M059J (cell line): ENCODE measurements at places on chromosomes 1 and 21. TPM values are rescaled to one million over a fixed set of nuclear protein-coding genes. Genes with fewer than 3 reads are reported as not detected.

- DNase-seq = no peak
Measured at GRCh38 chr1:89381618-89382017, 17.8 kb downstream of the GBP6 start.

DNA sequence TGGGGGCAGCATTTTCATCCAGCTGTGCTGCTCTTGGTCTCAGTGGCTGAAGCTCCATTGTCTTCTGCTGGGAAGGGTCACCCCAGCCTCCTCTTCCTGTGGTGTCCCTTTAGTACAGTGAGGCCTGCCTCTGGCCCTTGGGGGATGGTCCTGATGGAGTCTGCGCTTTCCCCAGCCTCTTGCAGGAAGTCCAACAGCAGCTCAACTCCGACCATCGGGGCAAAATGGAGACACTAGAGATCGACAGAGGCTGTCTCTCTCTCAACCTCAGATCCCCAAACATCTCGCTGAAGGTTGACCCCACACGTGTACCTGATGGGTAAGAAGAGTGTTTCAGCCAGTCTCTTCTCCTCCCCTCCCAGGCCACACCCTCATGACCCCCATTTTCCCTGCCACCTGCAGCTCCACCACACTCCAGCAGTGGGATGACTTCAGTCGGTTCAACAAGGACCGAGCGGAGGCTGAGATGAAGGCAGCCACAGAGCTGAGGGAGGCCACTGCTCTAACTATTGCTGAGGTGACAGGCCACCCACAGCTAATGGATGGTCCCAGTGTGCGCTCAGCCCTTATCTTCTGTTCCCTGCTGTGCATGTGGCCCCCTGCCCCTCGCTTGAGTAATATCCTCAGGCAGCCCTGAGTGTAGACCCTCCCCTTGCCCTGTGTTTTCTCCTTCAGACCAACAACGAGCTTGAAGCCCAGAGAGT lies 2.0 kb upstream of the ADPRS start:
- no peak for DNase-seq

ANKRD65 gene
- total RNA-seq = 0.17 and 0.64 TPM in 2 replicates

CLIC6 gene
- 0.02 and 0.25 TPM in 2 replicates for total RNA-seq

GRCh38 chr1:59314776-59315528 lies 18.1 kb downstream of the FGGY start:
- DNase-seq = no peak

DNA sequence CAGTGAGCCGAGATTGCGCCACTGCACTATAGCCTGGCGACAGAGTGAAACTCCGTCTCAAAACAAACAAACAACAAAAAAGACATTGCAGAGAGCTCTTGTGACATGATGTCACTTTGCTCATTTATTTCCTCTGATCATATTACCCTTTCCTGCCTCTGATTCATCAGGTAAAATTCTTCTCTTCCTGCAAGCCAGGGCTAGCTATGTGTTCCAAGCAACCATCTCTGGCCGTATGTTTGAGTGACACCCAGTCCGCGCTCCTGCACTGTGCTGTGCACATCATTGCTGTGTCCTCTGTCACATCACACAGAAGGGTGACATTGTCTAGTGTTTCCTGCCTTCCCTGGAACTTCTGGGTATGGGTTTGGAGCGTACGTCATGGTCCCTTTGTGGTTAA lies 251.3 kb downstream of the PCP4 start:
- peak; percentile 20 for DNase-seq

GRCh38 chr1:116556289-116557006 lies 14.4 kb downstream of the CD58 start:
- peak; percentile 99 for DNase-seq

DNA sequence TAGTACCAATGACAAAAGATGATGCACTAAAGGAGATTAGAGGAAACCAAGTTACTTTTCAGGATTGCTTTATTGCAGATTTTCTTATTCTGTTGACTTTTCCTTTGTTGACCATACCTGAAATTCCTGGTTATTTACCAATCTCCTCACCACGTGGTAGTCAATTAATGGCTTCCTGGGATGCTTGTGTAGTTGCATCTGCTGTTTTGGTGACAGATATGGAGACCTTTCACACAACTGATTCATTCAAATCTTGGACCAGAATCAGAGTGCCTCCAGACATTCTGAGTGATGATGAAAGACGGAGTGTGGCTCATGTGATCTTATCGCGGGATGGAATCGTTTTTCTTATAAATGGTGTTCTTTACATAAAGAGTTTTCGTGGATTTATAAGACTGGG lies 91.3 kb downstream of the CATSPERE start:
- peak; percentile 67 for DNase-seq

DNA sequence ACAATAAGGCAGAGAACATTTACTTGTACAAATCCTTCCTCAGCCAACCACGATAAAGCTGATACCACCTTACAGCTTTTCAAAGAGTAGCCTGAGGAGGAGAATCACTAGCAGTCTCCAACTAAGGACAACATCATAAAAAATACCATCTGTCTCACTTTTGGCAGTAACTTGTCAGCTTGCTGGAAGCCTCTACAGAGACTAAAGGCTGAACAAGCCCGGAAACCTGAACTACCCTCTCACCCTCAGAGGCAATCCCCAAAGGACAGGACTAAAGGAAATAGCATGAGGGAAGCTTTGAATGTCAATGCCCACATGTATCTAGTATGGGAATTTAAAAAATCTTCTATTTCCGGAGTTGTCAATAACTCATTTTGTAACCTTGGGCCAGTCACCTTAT lies 10.6 kb downstream of the SRSF4 start:
- no peak for DNase-seq

DSCAM gene
- not detected in 2 replicates for total RNA-seq

- DNase-seq = no peak
Measured at GRCh38 chr1:156667610-156667967, 9.6 kb downstream of the NES start.

GRCh38 chr1:177423090-177423489 lies 252.3 kb downstream of the BRINP2 start:
- DNase-seq = no peak

GRCh38 chr1:200279810-200280411 lies 129.9 kb downstream of the ZNF281 start:
- peak; percentile 71 for DNase-seq

DNA sequence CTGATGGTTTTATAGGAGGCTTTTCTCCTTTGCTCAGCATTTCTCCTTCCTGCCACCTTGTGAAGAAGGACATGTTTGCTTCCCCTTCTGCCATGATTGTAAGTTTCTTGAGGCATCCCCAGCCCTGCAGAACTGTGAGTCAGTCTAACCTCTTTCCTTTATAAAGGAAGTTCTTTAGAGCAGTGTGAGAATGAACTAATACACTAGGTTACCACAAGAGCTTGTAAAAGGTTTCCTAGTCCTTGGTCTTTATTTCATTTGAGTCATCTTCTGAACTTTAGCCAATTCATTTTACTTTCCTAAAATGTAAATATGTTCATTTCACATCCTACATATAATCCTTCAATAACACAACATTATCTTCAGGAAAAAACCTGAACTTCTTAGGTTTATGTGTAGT lies 365.3 kb downstream of the HHIPL2 start:
- peak; percentile 71 for DNase-seq

DNA sequence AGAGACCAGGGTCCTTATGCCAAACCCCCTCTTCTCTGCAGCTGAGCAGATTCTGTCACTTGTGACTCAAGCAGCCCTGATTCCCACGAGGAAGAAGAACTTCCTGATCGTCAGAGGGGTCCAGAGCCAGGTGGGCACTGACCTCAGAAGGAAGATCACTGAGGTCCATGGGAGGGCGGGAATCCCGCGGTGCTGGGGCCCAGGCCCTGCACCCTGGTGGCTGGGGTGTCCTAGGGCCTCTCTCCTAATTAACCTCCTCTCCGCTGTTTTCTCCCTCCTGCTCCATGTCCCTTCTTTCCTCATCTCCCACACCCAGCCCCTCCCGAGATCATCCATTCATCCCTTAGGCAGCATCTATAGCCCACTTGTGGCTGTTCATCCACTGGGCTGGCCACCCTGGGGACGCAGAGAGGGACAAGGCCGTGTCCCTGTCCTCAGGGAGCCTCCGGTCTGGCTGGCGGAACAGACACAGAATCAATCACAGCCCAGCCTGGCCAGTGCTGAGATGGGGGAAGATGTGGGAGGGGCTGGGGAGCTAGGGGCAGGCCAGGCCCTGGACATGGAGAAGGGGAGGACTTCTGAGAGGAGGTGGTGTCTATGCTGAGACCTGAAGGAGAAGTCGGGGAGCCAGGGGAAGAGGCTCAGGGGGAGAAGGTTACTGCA lies 638.3 kb downstream of the MATN1 start:
- no peak for DNase-seq

DNA sequence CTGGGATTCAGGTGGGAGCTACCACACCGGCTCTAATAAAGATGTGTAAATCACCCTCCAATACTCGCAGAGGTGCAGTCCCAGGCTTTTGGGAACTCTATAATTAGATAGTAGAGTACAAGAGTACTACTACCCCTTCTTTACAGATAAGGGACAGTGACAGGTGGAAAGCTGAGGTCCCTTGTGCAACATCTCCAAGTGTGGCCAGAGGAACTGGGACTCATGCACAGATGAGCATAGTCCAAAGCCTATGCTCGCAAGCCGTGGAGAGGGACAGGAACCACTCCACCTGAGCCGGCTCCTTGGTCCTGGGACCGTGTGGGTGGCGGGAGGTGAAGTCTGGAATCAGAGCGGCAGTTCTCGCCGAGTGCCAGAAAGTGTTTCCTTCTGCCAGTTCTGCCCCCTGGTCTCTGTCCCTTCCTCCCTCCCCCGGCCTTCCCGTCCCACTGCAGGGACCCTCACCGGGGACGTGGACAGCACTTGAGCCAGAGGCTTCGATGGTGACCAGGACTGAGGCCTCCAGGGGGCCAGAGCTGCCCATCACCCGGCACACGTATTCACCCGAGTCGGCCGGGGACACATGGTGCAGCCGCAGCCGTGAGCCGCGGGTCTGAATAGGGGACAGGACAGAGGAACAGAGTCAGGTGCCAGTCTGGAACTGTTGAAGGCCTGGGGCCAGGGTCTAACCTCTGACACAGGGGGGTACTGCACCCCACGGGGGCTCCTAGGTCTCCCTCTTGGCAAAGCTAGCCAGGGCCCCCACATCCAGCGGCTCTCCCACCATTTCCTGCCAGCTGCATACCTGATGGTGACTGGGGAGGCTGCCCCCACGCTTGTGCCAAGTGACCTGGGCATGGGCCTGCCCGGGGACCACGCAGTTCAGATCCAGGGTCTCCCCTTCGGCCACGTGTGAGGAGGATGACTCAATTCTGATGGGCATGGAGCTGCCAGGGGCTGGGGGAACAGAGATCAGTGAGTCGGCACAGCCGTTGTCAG lies 33.9 kb downstream of the LDLRAD2 start:
- DNase-seq = no peak

RGS4 gene
- total RNA-seq = 80.4 and 84.8 TPM in 2 replicates

DNA sequence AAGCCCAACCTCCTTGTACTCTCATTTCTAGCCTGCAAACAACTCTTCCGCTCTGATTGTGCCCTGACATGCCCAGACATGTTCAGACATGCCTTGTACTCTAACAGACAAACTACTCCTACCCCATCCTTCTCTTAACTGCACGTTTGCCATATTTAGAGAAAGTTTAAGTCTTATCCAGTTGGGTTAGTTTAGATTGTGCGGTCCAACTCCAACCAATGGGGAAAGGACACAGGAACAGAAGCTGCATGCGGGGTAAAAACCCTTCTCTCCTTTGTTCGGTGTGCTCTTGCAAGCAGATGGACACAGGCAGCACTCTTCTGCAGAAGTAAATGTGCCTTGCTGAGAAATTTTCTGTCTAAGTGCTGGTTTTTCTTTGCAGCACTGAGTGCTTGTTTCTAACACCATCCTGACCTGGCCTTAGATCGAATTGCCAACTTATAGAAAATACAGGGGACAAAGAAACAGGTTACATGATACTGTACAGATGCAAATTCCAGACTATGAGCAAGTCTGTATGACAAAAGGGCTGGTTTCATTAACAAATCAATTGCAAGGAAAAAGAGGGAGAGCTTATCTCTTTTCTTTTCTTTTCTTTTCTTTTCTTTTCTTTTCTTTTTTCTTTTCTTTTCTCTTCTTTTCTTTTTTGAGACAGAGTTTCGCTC lies 35.8 kb upstream of the IFNGR2 start:
- DNase-seq = no peak

DNA sequence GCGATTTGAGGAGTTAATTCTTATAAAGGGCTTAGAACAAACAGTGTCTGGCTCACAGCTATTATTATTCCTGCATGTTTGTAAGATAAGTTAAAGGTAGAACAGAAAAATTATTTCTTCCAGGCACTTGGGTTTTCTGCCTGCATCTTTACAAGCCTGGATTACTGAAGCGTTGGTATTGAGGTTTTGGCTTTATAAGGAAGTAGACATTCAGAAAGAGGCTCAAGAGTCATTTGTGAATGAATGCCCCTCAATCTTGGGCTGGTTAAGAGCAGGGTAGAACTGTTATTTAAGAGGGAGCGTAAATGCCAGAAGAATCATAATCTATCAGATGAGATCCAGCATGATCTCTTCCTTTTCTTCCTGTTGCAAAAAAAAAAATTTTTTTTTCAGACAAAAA lies 77.3 kb upstream of the ARID1A start:
- DNase-seq = no peak
